Mucosa of descending colon (tissue), 3 donors: ENCODE measurements at places on chromosomes 12 and 14. TPM values are rescaled to one million over a fixed set of nuclear protein-coding genes. Genes with fewer than 3 reads are reported as not detected.

RNASE13 gene
- not detected for total RNA-seq

CLEC2D gene
- 7.2 TPM for total RNA-seq

LRRC9 gene
- not detected for total RNA-seq

PRDM4 gene
- 39.9 TPM for total RNA-seq

PRKCH gene
- 15.4 TPM for total RNA-seq

FAIM2 gene
- total RNA-seq: 0.67 TPM

OASL gene
- total RNA-seq: 3.7 TPM

SLC4A8 gene
- total RNA-seq: 1.5 TPM

SETD3 gene
- total RNA-seq: 119 TPM

PLCZ1 gene
- total RNA-seq: not detected

HNF1A gene
- total RNA-seq: 6.5 TPM

SSPN gene
- 42.7 TPM for total RNA-seq

KLHL33 gene
- 0.85 TPM for total RNA-seq

TMEM120B gene
- total RNA-seq: 6.0 TPM

DNA sequence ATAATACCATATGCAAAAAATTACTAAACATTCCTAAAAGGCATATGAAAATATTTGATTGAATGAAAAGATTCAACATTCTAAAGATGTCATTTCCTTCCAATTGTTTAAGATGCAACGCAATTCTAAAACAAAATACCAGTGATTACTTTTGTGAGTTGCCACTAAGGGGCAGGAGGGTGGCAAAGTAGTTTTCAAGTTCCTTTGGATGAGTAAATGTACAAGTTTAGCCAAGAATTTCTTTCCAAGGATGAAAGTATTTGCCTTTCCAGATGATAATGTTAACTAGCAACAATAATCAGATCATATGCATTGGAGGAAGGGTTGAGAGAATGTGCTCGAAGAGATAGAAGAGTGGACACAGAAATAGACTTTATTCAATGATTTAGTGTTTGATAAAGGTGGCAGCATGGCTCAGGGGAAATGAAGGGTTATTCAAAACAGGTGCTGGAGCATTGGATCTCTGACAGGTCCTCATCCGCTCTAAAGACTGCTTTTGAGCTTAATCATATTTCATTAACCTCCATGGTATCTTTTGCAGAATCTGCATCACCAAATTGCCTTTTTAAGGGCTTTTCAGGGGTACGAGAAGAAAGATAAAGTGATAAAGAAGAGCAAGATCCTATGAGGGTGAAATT is 678.5 kb upstream of the TBX3 start:
- no peak for DNase-seq

GRCh38 chr14:94450722-94451090 is 1.9 kb downstream of the SERPINA11 start:
- no peak for DNase-seq

DNA sequence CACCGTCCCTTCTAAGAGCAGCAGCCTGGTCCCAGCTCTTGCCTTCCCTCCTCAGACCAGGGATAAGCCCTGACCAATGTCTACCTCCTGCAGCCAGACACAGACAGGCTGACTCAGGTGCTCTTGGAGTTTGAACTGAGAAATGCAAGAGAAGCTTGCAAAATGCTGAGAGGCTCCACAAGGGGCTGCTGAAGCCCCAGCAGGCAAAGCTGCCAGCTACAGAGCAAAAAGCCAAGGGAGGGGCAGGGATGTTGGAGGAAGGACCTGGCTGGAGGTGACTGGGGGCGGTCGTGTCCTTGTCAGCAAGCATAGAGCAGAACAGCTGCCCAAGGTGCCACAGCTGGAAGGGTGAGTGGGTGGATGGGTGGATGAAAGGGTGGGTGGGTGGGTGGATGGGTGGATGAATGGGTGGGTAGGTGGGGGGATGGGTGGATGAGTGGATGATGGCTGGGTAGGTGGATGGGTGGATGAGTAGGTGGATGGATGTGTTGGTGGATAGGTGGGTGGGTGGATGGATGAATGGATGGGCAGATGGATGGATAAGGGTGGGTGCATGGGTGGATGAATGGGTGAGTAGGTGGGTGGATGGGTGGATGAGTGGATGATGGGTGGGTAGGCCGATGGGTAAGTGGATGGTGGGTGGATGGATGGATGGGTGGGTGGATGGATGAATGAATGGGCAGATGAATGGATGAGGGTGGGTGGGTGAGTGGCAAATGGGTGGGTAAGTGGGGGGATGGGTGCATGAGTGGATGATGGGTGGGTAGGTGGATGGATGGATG is 4.0 kb upstream of the INF2 start:
- no peak for DNase-seq

DNA sequence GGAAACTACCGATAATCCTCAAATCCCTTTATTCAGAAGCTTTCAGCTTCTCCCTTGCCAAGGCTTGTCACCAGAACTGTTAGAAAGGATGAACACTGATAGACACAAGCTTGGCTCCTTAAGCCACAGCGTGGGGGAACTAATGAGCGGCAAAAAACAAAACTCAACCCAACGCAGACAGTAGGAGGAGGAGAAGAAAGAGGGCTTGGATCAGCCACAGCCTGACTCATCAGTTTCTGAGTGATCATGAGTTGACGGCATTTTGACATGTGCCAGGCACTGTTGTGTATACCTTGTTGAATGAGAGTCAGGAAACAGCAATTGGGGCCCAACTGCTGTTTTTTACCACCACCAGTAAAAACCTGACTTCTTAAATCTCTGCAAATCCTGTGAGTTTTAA is 23.7 kb downstream of the PLXNC1 start:
- peak; percentile 32 for DNase-seq

DNA sequence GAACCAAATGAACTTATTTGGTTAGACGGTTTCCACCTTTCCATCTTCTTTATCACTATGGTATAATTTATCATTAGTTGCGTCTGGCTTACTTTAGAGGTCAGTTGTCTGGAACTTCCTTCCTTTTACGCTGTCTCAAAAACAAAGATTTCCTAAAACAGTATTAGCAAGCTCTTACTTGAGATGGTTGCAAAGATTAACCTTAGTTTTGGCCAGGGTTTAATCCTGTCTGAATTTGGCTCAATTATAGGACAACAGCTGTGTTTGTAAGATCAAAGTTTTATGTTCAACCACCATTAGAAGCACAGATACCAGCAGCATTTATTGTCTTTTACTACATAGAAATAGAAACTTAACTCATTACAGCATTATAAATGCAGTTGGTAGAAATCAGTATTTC is 7.9 kb upstream of the WASHC3 start:
- no peak for DNase-seq

GRCh38 chr14:21723431-21724045 is 49.9 kb upstream of the OR4E1 start:
- peak; percentile 26 for DNase-seq

- DNase-seq: no peak
Observed at GRCh38 chr12:106205208-106206069, 42.4 kb downstream of the CKAP4 start.

GRCh38 chr14:51507511-51507905 is 144.2 kb upstream of the FRMD6 start:
- no peak for DNase-seq

DNA sequence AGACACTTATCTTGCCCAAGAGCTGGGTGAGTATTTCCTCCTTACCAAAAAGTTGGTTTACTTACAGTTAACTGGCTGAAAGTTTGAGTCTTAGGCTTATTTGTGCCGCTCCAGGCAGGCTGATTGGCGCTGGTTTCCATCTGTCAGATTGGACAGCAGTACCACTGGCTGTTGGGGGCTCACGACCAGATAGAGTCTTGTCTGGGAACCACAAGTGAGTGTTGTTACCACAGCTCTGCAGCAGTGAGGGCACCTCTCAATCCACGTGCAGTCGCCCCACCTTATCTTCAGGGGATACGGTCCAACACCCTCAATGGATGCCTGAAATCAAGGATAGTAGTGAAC is 58.9 kb downstream of the DDX51 start:
- no peak for DNase-seq

DNA sequence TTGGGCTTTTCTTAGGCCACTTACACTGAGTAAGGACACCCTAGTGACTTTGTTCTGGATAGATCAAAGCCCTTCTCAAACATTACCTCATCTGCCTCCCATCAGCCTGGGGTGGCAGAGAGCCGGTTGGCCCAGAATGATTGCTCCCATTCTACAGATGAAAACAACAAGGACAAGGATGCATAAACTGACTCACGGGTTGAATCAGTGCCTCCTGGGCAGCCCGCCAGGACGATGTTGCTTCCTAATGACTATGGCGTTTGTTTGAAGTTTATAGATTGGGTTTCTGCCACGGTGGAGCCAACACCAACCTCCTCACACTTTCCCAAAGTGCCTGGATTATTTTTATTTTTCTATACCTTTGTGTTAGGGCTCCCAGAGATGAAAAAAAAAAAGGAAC is 3.6 kb upstream of the VRK1 start:
- DNase-seq: no peak

DNA sequence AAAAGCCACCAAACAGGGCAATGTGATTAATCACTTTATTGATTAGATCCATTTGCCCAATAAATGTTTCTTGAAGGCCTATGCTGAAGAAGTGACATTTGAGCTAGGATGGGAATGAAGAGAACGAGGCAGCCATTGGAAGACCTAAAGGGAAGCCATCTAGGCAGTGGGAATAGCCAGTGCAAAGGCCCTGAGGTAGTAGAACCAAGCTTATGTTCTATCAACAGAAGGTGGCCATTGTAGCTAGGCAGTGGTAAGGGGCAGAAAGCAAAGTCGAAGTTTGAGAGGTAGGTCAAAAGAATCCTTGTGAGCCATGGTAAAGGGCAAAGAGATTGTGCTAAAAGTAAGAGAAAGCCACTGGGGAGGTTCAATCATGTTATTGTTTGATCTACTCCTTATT is 173.1 kb downstream of the ITPR2 start:
- no peak for DNase-seq

- DNase-seq: no peak
Observed at GRCh38 chr14:42499137-42499536, 892.5 kb downstream of the LRFN5 start.

DNA sequence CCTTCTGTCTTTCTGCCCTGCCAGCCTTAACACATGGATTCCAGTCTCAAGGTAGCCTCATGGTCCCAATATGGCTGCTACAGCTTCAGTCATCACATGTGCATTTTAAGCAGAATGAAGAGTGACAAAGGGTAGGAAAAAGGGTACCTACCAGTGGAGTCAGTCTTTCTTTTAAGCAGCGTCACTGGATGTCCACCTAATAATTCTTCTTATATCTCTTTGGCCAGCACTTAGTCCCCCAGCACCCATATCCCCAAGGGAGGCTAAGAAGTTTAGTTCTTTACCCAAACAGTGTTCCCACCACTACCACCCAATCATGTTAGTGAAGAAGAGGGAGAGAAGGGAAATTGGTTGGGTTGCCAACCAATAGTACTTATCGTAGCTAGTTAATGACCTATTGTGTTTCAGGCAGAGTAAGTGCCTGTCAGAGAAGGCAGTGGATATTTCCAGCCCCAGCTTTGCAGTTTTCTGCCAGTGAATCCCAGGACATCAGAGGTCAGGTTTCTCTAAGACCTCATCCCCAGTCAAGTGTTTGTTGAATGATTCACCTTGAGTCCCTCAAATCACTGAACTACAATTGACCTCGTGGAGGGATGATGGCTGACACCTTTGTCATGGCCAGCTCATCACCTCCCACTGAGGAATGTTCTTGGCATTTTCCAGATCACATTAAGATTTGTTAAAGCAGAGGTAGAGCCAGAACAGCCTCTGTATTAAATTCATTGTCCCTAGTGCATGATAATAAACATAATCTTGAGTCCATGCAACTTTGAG is 250.9 kb upstream of the CRY1 start:
- DNase-seq: no peak

GRCh38 chr12:6943722-6944380 is at the start of the genes C12orf57 and RNU7-1:
TSS of gene C12orf57 (plus strand) at chr12:6944022. CDS start at chr12:6944122, 100 bp downstream.
TSS of gene RNU7-1 (plus strand) at chr12:6943816.
- DNase-seq: peak; percentile 82

DNA sequence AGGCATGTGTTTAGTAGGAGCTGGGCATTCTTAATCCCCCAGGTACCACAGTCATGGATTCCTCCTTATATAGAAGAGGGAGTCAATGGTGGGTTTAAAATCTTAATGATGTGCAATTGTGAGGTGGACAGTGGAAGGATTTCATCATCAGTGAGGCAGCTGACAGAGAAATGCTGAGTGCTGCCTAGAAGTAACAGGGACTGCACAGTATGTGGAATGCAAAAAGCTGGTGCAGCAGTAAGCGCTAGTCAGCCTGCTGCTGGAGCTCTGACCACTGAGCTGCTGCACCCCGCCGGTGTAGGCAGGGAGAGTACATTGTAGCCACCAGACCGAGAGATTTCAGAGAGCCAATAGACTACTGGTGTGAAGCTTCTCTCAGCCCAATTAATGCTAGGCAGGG is 80.5 kb upstream of the DACT1 start:
- no peak for DNase-seq

DNA sequence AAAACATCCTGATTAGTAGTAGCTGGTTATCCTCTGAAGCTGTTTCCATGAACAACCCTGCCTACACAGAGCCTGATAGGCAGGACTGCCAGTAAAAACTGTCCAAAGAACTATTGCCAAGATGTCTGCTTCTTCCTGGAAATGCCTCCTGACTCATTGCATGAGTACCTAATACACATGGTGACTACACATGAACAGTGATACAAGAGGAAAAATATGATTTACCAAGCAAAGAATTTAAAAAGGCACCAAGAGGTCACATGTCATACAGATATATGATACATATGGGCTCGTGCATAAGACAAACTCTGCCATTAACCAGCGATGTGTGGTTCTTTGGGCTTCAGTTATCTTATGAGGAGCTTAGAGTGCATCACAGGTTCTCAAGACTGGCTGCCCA is 552.3 kb downstream of the SLC16A7 start:
- DNase-seq: no peak

DNA sequence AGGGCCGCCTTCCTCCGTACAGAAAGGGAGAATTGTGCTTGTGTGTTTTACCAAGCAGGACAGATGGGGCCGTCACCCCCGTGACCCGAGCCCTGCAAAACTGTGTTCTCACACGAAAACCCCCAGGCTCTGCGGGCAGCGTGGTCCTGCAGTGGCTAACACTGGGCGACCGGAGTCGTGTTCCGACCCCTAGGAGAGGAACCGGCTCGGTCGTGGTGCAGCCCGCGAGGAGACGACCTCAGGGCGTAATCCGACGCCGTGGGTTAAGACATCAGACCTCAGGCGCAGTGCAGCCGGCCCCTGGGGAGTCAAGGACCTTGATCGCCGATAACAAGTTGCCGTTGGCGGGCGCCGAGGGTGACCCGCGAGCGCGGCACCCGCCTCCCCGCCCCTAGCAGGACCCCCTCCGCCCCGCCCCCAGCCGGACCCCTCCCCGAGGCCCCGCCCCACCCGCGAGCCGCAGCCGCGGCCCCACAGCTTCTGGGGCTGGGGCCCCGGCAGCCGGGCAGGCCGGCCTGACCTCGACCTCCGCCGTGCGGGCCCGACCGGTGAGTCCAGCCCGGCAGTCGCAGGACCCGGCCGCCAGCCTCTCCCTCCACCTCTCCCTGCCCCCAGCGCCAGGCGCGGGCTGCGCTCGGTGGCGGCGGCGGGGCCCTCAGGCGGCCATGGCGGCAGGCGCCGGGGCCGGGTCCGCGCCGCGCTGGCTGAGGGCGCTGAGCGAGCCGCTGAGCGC is at the start of gene CHPT1:
TSS of gene CHPT1 (plus strand) at position 444 of the 733 bp plus-strand sequence. CDS start at position 666, 222 bp downstream.
- DNase-seq: peak; percentile 88

DNA sequence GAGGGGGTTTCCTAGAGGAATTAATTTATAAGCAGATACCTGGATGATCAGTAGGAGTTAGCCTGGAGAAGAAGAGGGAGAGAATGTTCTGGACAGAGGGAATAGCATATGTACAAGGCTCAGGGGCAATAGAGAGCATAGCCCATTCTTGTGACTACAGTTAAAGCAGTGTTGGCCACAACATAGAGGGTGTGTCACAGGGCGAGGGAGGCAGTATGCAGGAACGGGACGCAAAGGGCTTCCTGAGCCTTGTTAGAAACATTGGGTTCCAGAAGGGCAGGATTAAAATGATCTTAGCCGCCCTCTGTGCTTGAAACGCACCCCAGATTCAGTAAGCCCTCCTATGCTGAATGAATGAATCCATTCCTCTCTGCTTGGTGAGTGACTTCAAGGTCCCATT is 142.2 kb upstream of the PWP1 start:
- no peak for DNase-seq
